ENCODE measurements at places on chromosomes 13 and 19.

DNA sequence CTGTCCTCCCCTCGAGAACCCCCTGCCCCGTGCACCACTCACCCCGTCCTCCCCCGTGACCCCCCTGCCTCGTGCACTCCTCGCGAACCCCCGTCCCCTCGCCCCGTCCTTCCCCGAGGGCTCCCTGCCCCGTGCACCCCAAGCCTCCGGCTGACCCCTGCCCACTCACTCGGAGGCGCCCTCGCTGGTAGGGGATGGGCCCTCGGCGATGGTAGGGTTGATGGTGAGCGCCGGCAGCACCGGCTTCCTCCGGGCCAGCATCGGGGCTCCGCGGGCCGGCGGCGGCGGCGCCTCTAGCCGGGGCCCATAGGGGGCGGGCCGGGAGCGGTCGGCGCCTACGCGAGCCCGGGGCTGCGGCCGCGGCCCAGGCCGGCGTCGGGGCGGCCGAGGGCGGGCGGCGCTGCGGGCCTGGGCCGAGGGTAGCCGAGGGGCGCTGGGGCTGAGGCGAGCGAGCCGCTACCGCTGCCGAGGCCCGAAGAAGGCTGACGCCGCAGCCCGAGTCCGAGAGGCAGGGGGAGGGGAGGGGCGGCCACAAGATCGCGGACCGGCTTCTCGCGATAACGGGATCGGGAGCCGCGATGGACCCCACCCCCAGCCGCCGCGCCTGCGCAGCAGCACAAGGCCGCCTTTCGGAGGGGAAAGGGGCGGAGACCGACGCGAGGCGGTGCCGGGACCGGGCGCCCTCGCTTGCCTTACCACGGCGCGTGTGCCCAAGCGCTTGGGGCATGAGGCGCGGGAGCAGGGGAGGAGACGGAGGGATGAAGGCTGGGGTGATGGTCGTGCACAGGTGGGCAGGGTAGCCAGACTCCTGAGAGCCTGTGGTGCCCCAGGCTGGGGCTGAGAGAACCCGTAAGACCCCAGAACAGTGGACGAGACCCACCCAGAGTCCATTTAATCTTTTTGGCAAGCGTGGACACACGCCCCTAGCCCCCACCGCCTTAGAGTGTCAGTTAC, at the start of gene MAP2K2:
MAP2K2 (minus strand) TSS at position 508 of the 954 bp plus-strand sequence; CDS start at position 261, 247 bp downstream.
- DNase-seq = peak; percentile 86

- no peak for DNase-seq
These were observed 3.1 kb downstream of the SLC25A15 start for GRCh38 chr13:40792284-40793051.

- no peak for DNase-seq
These were observed 21.3 kb upstream of the ZNF599 start for GRCh38 chr19:34794066-34794960.

DNA sequence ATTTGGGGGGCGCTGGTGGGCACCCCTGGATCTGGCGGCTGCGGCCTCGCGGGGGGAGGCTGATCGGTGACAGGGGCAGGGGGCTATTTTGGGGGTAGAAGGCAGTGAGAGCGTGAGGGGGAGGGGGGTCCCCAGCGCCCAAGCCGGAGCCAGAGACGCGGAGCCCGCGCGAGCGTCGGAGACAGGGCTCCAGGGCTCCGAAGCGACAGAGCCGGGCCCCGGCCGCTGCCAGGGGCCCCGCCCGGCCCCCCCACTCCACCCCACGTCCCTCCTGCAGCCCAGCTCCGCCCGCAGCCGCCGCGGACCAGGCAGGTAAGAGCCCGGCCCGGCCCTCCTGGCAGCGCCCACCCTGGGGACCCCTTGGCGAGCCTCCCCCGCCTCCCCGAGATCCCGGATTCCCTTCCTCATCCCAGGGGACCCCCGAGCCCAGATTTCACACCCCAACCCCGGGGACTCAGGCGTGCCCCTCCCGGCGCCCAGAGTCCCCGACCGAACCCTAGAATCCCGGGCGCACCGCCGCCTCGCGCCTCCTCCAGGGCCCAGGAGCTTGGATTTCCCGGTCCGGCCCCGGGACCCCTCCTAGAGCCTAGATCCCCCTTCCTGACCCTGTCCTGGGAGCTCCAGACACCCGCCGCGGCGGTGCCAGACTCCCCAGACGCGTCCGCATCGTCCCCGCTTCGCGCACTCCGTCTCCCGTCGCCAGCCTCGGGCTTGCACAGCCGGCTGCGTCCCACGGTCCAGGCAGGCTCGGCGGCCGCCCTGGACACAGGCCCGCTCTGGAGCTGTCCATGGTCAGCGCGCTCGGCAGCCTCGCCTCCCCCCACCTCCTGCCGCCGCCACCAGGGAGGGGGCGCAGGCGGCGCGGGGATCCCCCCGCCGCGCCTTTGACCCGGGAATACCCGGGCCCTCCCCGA, at the start of gene PPFIA3:
PPFIA3 (plus strand) TSS at position 134 of the 914 bp plus-strand sequence. CDS start 8,330 bp downstream, outside the sequence.
- DNase-seq = peak; percentile 45

DNA sequence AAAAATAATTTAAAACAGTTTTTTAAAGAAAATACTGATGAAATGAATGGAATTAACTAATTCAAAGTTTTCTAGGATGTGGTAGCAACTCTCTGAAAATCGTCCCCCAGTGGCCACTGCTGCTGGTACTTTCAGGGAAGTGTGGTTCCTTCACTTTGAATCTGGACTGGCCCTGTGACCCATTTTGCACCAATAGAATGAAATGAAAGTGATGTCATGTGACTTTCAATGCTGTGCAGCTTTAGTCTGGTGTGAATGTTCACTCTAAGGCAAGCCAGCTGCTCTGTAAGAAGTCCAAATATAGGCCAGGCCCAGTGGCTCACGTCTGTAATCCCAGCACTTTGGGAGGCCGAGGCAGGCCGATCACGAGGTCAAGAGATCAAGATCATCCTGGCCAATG, 26.4 kb upstream of the HNRNPA1L2 start:
- no peak for DNase-seq

DNA sequence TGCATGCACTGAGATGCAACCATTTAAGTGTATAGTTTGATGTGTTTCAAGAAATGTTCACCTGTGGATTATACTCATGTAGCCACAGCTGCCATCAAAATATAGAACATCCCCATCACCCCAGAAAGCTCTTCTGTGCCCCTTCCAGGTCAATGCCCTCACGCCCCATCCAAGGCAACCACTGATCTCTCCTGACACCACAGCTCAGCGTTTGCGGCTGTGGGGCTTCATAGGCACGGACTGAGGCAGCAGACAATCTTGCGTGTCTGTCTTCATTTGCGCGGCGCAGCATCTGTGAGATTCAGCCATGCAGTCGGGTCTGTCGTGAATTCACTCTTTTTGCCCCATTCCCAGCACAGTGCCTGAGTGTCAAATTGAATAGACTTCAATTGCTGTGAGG, 153.8 kb upstream of the UQCRFS1 start:
- DNase-seq = no peak

- DNase-seq = no peak
These were observed 90.1 kb downstream of the RGCC start for GRCh38 chr13:41547251-41548000.

DNA sequence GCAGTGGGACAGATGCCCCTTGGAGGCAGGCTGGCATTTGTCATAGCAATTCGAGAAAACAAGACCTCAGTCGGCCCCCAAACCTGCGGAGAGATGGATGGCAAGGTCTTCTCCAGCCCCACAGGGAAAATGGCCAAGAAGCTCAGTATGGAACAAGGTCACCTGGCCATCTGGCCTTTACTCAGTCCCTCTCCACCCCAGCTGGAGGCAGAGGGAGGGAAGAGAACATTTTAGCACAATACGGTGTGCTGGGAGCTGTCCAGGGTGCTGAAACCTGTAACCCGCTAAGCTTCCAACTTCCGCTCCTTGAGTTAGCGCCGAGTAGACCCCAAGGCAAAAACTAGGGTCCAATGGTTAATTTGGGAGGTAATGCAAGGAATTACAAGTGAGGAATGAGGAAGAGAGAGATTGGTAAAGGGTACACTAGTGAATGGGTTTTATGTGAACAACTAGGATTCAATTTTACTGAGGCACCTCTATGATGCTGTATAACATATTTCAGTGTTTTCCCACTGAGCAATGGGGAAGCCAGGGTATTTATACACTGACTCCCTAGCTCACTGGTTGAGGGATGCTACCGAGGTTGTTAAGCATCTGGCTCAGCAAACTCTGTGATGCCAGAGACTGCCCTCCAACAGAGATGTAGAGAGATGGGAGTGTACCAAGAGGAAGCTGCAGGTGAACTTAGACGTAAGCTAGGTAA, 64.3 kb downstream of the CACNA1A start:
- no peak for DNase-seq

DNA sequence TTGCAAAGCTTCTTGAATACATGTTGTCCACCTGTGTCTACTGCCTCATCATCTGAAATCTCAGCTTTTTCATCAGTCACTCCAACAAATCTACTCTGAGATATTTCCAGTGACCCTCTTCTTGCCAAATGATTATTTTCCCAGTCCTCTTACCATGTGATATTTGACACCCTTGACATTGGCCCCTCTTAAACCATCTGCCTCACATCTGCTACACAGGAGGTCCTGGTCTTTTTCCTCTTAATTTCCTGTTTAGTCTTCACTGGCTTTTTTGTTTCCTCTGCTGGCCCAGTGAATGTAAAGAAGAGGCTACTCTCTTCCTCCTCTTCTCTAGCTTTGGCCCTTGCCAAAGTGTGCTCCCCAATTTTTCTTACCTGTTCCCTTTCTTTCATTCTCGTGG, 218.7 kb downstream of the DNAJC15 start:
- no peak for DNase-seq

DNA sequence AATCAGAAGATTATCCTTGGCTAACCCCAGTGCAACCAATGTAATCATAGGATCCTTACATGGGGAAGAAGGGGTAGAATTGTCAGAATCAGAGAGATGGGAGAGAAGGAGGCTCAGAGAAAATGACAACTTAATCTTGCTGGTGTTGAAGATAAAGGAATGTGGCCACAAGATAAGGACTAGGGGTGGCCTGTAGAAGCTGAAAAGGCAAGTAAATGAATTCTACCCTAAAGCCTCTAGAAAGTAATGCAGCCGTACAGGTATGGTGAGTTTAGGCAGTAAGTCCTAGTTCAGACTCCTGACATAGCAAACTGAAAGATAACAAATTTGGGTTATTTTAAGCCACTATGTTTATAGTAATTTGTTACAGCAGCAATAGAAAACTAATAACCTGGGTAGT, 718.5 kb downstream of the SLITRK6 start:
- no peak for DNase-seq

DNA sequence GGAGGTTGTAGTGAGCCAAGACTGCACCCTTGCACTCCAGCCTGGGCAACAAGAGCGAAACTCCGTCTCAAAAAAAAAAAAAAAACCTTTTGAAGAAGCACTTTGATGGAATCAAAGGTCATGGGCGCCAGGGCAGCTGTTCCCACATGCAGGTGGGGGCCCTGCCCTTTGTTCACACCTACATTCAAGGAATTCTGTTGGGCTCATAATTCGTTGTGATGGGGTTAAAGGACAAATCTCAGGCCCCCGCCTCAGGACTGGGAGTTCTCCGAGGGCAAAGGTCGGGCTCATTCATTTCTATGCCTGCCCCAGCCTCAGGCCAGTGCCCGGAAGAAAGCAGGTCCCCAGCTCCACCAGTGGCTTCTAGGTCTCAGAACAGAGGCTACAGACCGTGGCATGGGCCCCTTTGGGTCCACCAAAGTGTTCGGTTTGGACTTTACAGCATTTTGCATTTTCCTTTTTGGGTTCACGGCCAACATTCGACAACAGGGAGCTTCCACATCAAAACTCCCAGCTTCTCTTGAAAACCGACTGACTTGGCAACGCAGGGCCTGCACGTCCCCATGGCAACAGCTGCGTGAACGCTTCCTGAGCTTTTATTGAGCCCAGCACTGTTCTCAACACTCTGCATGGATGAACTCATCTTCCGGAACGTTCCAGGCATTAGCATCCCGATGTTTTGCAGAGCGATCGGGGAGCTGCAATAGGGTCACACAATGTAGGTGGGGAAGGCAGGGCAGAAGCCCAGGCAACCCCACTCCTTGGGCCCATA, 10.1 kb upstream of the GTF2F1 start:
- DNase-seq = no peak

GRCh38 chr13:111177081-111177711, 62.1 kb downstream of the ARHGEF7 start:
- no peak for DNase-seq

- DNase-seq = no peak
These were observed 3.8 kb downstream of the C19orf47 start for GRCh38 chr19:40344422-40344821.

DNA sequence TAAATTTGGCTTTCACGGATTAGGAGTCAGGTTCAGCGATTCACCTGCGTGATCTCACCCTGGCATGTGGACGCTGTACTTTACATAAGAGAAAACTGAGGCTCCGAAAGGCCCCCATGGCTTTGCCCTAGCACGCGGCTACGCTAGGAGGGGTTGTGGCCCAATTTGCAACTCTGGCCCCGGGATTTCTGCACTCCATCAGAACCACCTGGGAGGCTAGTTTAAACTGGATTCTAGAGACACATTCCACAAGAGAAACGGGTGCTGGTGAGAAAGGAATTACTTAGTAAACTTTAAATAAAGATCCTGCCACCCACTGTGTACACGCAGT, 6.2 kb downstream of the BCL3 start:
- DNase-seq = no peak

- no peak for DNase-seq
These were observed 14.0 kb downstream of the ARHGAP33 start for GRCh38 chr19:35789195-35789977.

GRCh38 chr19:48598996-48599700, 7.4 kb upstream of the SPACA4 start:
- no peak for DNase-seq

- DNase-seq = no peak
These were observed 556.3 kb downstream of the PCDH17 start for GRCh38 chr13:58187881-58188280.

- no peak for DNase-seq
These were observed 67.6 kb downstream of the TEX29 start for GRCh38 chr13:111387945-111388600.

DNA sequence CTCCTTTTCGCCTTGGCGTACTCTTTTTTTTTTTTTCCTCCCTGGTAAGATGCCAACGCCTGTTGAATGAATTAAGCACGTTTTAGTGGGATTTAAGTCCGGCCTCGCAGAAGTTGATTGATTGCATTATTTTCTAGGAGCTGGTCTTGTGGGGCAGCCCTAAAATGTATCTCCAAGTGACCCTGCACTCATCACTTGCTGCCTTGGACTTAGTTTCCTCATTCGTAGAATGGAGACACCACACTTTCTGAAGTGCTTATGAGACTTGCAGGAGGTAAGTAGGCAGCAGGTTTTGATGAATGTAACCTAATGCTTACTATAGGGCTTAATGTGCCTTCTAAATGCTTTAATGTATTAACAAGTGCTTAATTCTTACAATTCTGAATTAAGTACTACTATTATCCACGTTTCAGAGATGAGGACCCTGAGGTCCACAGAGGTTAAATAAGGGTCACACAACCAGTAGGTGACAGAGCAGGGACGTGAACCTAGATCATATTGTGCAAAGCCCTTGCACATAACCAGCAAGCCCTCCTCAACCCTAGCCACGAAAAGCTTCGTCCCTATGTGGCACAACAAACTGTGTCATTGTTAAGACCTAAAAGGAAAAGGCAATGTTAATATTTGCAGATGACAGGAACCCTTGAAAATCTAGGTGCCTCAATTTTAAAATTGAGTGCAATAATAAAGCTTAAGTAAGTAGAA, 514 bp upstream of the ARGLU1 start:
- DNase-seq = no peak

Measured in amniotic stem cell (primary cell).